ENCODE measurements at places on chromosomes 4 and X.

- DNase-seq, result no peak
Observed at GRCh38 chrX:65136424-65136823, 160.2 kb upstream of the ZC4H2 start.

DNA sequence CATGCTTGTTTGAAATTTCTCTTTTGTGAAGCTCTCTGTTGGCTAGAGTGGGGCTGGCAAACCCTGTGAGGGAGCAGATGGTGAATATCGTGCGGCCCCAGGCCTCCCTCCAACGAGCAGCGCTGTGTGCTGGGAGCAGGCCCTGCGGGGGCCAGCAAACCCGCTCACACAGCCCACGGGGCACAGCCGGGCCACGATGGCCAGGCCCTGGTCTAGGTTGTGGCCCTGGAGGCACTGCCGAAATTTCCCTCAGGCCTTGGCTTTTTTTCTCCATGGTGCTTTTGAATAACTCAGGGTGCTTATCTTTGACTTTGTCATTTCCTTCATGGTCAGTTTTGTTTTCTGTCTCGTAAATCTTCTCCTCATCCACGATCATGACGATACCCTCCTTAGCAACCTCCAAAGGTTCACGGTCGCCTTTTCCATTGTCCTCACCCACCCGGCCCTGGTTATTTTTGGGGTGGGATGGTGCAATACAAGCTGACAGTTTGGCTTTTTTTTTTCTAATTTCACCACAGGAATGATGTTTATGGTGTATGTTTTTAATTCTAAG, 20.7 kb downstream of the PCGF3 start:
- peak; percentile 80 for DNase-seq

- no peak for DNase-seq
Observed at GRCh38 chr4:109332926-109333464, 30.5 kb upstream of the COL25A1 start.

DNA sequence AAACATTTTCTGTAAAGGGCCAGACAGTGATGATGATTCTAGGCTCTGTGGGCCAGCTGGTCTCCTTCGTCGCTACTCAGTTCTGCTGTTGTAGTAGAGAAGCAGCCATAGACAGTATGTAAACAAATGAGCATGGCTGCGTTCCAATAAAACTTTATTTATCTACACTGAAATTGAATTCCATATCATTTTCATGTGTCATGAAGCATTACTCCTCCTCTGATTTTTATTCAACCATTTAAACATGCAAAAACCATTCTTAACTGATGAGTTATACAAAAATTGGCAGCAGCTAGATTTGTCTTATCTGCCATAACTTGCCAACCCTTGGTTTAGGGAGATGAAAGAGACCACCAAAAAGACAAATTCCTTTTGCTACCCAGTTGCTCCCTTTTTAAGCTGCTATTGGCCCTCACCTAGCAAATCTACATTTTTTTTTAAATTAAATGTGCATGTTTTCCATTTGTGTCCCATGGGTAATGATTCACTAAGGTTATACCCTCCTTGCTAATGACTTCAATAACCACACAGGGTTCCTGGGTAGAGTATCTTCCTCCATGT, 309.9 kb downstream of the DHX15 start:
- DNase-seq, result no peak

DNA sequence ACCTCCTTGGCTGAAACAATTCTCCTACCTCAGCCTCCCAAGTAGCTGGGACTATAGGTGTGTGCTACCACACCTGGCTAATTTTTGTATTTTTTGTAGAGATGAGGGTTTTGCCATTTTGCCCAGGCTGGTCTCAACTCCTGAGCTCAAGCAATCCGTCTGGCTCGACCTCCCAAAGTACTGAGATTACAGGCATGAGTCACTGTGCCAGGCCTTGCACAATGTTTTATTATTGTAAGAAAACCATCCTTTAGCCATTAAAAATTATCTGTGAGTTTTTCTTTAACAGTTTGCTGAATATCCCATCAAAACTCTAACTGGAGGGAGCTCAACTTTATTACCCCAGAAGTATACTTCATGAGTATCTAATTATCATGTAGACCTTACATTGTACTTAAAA, 900.3 kb downstream of the PCDH7 start:
- no peak for DNase-seq

GRCh38 chr4:168893807-168894206, 116.2 kb downstream of the CBR4 start:
- DNase-seq, result peak; percentile 22

DNA sequence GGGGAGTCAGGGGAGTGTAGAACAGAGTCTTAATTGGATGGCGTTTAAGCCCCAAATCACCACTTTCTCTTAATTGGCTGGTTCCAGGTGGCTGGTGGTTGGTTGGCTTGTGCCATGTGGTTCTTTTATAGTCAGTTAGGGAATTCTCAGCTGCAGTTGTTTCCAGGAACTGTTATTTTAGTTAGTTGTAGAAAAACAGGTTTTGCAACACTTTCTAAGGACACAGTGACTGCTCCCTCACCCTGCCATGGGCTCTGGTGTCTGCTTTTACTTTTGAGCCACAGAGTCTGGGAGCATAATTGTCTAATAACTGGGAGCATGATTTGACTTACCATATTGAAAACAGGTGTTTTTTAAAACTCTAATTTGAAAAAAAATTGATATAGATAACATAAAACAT, 75.8 kb upstream of the PCDH18 start:
- no peak for DNase-seq

- peak; percentile 3 for DNase-seq
Observed at GRCh38 chr4:57182132-57182874, 72.1 kb upstream of the IGFBP7 start.

DNA sequence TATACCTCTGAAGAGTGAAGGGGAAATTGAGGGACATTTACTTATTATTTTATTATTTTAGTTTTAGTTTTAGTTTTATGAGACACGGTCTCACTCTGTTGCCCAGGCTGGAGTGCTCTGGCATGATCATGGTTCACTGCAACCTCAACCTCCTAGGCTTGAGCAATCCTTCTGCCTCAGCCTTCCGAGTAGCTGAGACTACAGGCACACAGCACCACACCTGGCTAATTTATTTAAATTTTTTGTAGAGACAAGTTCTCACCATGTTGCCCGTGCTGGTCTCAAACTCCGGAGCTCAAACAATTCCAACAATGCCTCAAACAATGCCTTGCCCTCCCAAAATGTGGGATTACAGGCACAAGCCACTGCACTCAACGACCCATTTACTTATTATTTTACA, 68.4 kb upstream of the BMP2K start:
- no peak for DNase-seq

GRCh38 chr4:145034727-145035211, 63.2 kb downstream of the ANAPC10 start:
- DNase-seq, result no peak

GRCh38 chr4:126916626-126917140, 716.1 kb upstream of the INTU start:
- no peak for DNase-seq

- DNase-seq, result no peak
Observed at GRCh38 chr4:8076023-8076422, 82.6 kb downstream of the ABLIM2 start.

GRCh38 chr4:7910952-7911578, 28.6 kb downstream of the AFAP1 start:
- DNase-seq, result peak; percentile 52

Measured in G401 (cell line).